NCI-H526 (cell line): ENCODE measurements at places on chromosomes 2 and 18.

- DNase-seq = peak; percentile 67
These were observed 27.0 kb downstream of the TMEM182 start for GRCh38 chr2:102788885-102789260.

DNA sequence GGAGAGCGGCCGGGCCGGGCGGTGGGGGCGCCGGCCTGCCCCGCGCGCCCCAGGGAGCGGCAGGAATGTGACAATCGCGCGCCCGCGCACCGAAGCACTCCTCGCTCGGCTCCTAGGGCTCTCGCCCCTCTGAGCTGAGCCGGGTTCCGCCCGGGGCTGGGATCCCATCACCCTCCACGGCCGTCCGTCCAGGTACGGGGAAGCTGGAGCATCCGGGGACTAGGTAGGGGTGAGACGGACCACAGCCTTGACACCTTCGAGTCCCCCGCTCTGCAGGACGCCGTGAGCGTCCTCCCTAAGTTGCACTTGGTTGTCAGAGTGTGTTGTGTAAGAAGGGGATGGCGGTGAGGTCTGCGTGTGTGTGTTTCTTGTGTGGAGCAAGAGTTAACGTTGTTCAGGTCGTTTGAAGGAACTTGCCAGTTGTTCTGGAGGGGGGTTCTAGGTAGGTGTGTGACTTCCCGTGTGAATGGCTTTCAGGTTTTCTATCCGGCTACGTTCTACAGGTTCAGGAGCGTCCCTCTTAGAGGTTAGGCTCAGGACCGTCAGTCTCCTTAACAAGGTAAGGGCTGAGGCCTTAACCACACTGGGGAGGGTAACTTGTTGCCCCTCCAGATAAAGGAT, 393 bp downstream of the IL1R1 start:
- no peak for DNase-seq

GRCh38 chr2:20304411-20304810, 46.2 kb downstream of the PUM2 start:
- no peak for DNase-seq

- no peak for DNase-seq
These were observed 12.1 kb downstream of the LTBP1 start for GRCh38 chr2:32958821-32959220.

DNA sequence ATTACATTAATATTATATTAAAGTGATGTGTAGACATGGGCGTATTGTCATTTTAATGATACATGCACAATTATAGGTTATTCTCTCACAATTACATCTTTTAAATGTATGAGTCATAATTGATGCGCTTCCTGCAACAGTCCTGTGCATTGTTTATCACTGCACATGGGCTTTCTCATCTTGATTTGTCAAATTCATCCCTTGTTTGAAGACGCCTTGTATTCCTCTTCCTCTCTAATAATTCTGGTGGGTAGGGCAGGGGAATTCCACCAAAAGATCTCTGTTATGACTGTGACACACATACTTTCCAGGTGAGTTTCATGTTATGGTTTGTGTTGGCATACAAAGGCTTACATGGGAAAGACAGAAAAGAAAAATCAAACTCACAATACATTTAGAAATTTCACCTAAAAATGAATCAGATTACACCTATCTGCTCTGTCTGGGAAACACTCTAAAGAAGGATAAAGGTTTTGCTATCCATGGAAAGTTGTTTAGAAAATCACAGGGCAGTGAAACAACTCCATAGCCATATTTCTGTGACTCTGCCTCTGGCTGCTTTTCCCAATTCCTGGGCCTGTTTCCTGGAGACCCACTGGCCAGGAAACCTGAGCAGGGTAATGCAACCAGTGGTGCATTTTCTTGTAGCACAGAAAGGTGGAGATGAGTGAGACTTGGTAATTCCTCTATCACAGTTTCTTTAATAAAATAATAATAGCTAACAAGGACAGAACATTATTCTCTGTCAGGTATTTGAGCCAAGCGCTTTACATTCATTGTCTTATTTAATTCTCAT, 13.2 kb downstream of the SLC9A2 start:
- DNase-seq = no peak

DNA sequence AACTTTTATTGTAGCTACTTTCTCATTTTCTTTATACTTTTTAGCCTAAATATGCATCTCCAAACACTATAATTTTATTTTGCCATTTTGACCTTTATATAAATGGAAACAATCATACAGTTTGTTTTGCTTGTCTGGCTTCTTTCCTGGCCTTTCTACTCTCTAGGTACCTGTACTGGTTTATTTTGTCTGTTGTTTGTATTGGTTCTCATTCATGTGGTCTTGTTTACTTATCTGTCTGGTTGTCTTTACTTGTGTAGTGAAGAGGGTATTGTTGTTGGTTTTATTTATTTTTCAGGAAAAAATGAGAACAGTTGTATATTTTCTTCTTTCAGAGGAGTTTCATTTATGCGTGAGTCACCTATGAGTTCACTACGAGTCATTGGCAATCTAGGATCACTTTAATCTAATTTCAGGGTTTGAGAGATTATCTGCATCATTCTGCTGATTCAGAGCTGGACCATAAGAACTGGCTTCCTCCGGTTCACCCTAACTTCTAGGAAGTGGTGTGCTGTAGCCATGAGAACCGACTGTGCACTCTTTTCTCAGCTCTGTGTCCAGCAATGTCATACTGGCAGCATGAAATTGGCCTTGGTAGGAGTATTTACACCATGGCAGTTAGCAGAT, 33.1 kb upstream of the HDAC4 start:
- DNase-seq = no peak

- no peak for DNase-seq
These were observed 109.1 kb downstream of the SMAD2 start for GRCh38 chr18:47821314-47821713.

DNA sequence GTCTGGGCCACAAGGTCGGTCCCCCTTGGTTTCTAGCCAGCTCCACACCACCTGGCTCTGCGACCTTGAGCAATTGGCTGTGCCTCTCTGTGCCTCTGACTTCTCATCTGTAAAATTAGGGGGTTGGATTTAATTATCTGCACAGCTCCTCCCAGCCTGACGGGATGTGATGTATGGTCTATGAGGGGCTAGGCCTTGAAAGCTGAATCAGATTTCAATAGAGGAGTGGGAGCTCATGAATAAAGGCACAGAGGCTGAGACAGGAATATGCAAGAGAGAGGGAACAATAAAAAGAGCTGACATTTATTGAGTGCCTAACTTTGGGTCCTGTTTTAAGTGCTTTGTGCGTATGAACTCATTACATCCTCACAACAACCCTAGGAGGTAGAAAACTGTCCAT, 104.7 kb downstream of the ALK start:
- no peak for DNase-seq

- no peak for DNase-seq
These were observed 71.5 kb downstream of the LYPD1 start for GRCh38 chr2:132598536-132598935.

GRCh38 chr2:209431701-209432100, 7.9 kb downstream of the MAP2 start:
- DNase-seq = no peak

DNA sequence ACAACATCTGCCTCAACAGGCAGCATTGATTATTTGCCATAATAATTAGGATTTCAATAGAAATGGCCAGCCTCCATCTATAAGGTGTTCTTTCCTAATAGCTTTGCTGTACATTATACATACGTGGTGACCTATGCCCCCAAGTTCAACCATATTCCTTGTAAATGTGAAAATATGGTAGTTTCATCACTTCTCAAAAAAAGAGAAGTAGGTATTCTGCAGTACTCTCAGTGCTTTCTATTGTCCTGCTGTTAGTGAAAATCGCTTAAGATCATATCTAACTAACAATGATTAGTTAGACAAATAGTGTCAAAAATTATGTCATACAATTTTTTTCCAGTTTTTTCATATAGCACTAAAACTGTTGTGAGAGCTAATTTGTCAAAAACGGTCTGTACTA, 79.6 kb downstream of the SLC4A10 start:
- DNase-seq = no peak

GRCh38 chr18:60755134-60755533, 382.6 kb upstream of the MC4R start:
- no peak for DNase-seq

DNA sequence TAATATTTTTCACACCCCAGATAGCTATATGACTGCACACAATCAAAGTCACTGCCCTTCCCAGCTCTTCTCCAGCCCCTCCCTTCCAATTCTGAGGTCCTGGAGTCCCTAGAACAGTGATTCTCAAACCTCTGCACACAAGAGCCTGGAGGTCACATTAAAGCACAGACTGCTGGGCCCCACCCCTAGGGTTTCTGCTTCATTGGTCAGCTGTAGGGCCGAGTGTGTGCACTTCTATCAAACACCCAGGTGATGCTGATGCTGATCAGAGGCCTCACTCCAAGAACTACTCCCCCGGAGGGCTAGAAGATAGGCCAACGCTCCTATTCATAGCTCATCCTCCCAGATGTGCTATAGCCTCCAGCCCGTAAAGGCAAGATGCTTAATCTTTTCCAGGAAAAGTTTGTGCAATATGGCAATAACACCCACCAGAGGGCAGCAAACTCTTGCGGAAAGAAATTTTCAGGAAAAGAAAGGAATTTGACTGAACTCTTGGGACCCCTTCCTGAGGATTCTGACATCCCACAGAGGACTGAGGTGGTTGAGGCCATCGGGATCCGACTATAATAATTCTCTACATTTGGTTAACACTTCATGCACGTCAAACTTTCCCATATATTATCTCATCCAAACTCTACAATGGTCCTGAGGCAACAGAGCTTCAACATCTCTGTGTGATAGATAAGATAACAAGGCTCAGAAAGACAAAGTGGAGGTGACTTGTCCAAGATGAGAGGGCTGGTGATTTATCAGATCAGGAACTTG, 194.2 kb upstream of the PKDCC start:
- DNase-seq = peak; percentile 76

DNA sequence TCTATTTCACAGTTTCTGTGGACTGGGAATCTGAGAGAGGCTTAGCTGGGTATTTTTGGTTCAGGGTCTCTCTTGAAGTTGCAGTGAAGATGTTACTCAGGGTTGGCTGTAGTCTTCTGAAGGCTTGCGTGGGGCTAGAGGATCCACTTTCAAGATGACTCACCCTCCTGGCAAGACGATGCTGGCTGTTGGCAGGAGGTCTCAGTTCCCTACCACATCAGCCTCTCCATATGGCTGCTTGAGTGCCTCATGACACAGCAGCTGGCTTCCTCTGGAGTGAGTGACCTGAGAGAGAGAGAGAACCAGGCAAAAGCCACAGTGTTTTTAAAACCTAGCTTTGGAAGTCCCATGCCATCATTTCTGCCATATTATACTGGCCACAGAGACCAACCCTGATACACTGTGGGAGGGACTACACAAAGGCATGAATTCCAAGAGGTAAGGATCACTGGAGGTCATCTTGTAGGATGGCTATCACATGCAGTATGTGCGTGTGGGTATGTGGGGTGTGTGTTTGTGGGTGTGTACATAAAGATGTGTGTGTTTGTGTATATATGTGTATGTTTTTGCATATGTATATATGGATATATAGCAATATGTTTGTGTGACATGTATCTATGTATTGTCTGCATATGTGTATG, 25.1 kb downstream of the DNPEP start:
- no peak for DNase-seq

DNA sequence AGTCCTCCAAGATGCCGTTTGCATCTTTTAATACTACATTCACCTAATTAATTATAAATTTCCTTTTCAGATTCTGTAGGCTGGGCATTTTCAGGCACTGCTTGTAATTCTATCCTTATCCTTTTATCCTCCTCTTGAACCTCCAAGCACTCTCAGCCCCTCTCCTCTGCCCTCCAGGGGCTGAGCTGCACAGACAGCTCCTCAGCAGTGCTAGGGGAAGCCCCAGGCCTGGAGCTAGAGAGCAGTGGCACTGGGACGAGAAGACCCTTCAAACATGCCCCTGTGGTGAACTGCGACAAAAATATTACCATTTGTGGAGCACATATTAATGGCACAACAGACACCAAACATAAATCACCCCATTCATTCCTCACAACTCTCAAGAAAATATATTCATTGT, 32.9 kb downstream of the CFAP210 start:
- DNase-seq = no peak

DNA sequence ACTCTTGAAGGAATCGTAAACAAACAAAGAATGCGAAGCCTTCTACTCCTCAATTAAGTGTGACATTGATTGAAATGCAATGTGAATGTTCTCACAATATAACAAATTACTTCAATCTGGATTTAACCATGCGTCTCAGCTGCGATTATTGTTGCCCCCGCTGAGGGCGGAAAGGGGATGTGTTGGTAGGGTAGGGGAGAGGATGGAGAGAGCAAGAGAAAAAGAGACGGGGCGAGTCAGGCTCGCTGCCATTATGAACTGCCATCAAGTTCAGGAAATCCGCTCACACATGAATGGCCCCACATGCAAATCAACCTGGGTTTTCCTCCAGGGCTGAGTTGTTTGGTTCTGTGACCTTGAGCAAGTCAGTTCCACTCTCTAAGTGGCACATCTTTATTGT, 129.8 kb downstream of the PXDN start:
- no peak for DNase-seq

GRCh38 chr18:23337599-23338444, 115.3 kb upstream of the RIOK3 start:
- no peak for DNase-seq

GRCh38 chr2:119756837-119757236, 2.9 kb upstream of the PTPN4 start:
- DNase-seq = no peak

GRCh38 chr2:23320058-23320457, 64.9 kb upstream of the KLHL29 start:
- no peak for DNase-seq

GRCh38 chr2:203650860-203651613, 55.4 kb upstream of the CD28 start:
- peak; percentile 49 for DNase-seq

- DNase-seq = no peak
These were observed 36.6 kb upstream of the PRLH start for GRCh38 chr2:237529452-237530402.

DNA sequence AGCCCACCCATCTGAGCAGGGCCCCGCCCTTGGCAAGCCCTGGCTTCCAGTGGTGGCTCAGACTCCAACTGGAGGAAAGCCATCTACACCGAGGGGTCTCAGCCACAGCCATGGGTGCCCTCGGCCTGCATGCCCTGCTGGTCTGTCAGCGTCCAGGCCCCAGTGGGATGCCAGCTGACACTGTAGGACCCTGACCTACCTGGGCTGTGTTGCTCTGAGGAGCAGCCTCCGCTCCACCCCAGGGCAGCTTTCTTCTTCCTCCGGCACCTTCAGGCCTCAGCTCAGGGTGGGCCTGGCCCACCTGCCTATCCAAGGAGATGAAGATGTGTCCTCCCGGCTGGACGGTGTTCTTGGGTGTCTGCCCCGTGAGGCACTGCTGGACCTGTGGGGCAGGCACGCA, 13.9 kb upstream of the ARHGEF4 start:
- no peak for DNase-seq

GRCh38 chr2:143347271-143347695, 218.1 kb downstream of the ARHGAP15 start:
- no peak for DNase-seq

GRCh38 chr2:27494284-27494943, 586 bp downstream of the FNDC4 start:
- DNase-seq = no peak
